ENCODE measurements at places on chromosomes 4 and X.
A peak's percentile ranks its signal among the peaks of the same experiment; 100 is the strongest.

GRCh38 chr4:186829740-186830449 lies 106.2 kb upstream of the FAT1 start:
- no peak for DNase-seq

GRCh38 chr4:26106776-26107175 lies 192.8 kb downstream of the SMIM20 start:
- no peak for DNase-seq

GRCh38 chr4:78363031-78363570 lies 188.5 kb upstream of the ANXA3 start:
- no peak for DNase-seq

GRCh38 chr4:26441102-26441501 lies 49.2 kb downstream of the CCKAR start:
- DNase-seq, result no peak

- DNase-seq, result no peak
These were observed 31.9 kb downstream of the SETD7 start for GRCh38 chr4:139524062-139524631.

GRCh38 chrX:22810876-22811275 lies 188.9 kb upstream of the DDX53 start:
- no peak for DNase-seq

- DNase-seq, result no peak
These were observed 38.1 kb upstream of the PDE5A start for GRCh38 chr4:119666653-119667091.

- DNase-seq, result no peak
These were observed 418.2 kb downstream of the STIM2 start for GRCh38 chr4:27278615-27279375.

DNA sequence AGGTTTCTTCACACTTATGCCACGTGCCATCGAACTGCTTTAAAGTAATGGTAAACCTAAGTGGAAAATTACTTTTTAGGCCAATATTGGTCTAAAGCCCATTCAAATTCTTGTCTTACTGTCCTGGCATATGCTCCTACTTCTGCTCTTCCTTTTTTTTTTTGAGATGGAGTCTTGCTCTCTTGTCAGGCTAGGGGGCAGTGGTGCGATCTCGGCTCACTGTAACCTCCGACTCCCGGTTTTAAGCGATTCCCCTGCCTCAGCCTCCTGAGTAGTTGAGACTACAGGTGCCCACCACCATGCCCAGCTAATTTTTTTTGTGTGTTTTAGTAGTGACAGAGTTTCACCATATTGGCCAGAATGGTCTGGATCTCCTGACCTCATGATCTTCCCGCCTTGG lies 129.0 kb upstream of the TECRL start:
- no peak for DNase-seq

DNA sequence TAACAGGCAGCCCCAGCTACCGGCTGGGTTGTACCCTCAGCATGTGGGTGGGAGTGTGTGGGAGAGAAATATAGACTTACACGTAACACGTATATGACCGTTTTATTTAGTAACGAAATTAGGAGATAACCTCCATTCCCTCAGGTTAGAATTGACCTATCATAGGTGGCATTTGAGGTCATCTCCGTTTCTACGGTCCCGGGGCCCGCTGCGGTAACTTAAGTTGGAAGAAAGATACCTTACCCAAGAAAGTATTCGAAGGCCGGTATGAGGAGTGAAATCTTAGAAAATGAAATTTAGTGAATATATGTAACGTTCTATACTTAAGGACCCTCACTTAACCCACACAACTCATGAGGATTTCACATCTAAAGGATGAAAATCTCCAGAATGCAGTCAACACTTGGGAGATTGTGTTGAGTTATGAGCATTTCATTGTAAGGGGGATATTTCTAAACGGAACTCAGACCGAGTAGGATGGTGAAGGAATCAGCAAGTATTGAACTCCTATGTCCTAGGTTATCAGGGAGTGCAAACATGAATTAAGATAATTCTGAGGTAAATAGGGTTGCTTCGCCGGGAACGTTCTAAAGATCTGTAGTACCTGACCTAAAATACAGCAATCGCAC lies 891 bp downstream of the CISD2 start:
- DNase-seq, result no peak

DNA sequence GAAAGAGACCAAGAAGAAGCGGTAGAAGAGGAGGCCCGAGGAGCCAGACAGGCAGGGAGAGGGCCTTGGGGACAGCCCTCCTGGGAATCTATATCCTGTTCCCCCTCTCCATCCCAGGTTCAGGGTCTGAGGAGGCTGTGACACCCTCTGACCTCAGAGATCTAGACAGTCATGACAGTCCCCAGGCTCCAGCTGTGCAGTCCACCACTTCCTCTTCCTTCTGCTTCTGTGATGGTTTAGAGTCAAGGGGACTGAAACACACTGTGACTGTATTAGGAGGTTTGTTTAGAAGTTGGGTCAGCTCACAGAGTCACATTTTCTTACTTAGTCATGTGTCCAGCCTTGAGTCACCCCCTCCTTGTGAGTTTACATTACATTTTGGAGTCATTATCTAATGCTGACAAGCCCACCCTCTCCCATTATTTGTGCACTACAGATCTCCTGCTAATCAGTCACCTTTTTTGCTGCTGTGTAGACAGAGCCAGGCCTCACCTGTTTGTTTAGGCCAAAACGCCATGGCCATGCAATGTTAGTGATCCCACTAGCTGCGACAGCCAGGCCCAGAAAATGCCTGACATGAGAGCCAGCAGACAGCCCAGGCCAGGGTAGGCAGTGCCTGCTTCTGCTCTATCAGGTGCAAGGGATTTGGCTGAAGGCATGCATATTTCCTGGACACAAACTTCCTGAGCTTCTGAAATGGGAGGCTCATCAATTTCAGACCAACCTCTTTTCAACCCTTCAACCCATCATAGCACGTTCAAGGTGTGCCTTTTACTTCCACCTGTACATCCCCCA lies 26.0 kb downstream of the MANBA start:
- DNase-seq, result no peak

- no peak for DNase-seq
These were observed 33.4 kb downstream of the ARHGEF6 start for GRCh38 chrX:136747003-136747986.

DNA sequence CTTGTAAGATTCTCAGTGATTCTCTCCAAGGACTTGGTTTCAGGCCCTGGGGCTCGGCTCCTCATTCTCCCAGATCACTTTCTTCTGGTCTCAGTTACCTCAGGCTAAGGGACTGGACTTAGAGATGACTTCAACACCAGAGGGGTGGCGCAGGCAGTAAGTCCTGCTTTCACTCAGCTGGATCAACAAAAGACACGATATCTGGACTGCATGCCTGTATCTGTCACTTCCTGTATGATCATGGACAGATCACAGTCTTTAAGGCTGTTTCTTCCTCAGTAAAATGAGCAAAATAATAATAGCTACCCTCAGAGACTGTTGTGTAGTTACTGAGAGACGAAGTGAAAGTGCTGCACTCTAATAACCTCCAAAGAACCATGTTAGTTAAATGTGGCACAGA lies 19.5 kb upstream of the CXCR3 start:
- no peak for DNase-seq

DNA sequence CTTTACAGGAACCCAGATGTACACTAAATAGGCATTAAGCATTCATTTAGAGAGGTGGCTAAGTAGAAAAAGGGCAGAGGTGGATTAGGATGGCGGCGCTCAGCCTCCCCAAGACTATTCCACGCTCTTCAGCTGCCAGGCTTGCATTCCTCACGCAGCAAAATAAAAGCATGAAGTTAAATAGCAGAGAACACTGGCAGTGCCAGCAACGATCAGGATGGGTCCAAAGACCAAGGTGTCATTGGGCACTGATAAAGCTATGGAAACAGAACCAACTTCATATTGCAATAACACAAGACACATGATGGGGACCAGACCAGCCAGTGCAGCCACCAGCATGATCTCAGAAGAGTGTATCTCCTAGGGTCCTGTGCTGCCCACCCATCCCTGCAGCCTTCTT lies 42.0 kb downstream of the TMEM156 start:
- DNase-seq, result no peak

- no peak for DNase-seq
These were observed 67.7 kb downstream of the RWDD4 start for GRCh38 chr4:183591301-183591700.

- DNase-seq, result no peak
These were observed 18.5 kb downstream of the AMELX start for GRCh38 chrX:11311706-11312105.

DNA sequence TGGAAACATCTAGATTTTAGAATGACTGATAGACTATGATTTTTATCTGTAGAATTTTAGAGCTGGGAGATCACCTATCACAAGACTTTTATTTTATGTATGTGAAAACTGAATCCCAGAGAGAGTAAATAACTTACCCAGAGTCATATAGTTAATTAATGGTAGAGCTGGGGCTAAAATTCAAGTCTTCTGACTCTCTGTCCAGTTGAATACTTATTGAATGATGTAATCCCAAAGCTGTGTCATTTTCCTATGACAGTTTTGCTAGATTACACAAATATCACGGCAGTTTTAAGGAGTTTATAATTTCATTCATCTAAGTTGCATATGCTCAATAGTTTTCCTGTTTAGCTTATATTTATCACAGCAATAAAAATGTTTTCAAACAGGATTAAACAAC lies 6.7 kb downstream of the NRK start:
- no peak for DNase-seq

GRCh38 chr4:2939383-2940243 lies 23.6 kb downstream of the NOP14 start:
- peak; percentile 77 for DNase-seq

DNA sequence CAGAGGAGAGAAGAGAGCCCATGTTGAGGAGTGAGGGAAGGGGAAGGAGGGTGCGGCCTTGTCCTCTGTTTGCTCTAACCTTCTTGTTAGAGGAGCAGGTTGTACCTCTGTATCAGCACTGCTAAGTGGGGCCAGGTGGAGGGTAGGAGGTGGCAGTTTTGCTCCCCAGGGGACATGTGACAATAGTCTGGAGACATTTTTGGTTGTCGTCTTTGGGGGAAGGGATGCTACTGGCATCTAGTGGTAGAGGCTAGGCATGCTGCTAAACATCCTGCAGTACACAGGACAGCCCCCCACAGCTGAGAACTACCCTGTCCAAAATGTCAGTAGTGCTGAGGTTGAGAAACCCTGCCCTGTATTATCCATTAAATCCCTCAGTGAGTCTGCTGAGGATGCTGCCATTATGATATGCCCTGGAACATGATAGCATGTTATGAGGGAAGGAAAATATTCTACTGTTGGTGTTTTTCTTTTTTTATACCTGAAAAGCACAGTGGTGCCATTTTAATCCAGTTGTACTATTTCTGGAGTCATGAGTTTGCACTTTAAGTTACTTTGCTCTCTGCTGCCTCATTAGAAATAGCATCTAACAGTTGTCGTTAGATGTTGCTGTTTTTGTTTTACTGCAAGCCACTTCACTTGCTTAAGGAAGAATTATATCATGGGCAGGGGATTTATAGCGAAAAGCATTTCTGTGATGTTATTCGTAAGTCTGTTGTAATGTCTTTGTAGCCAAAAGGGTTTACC lies 90.6 kb downstream of the LRP2BP start:
- no peak for DNase-seq

GRCh38 chrX:9927698-9928482 lies 39.3 kb upstream of the CLDN34 start:
- no peak for DNase-seq

- DNase-seq, result no peak
These were observed 157.1 kb upstream of the FTHL17 start for GRCh38 chrX:31228909-31229308.

GRCh38 chr4:94516067-94516466 lies 64.3 kb downstream of the PDLIM5 start:
- DNase-seq, result no peak

- DNase-seq, result no peak
These were observed 2.4 kb upstream of the TADA2B start for GRCh38 chr4:7040765-7041164.

GRCh38 chrX:4110964-4111363 lies 397.5 kb upstream of the PRKX start:
- no peak for DNase-seq

GRCh38 chr4:171676555-171677215 lies 136.5 kb upstream of the GALNTL6 start:
- no peak for DNase-seq

DNA sequence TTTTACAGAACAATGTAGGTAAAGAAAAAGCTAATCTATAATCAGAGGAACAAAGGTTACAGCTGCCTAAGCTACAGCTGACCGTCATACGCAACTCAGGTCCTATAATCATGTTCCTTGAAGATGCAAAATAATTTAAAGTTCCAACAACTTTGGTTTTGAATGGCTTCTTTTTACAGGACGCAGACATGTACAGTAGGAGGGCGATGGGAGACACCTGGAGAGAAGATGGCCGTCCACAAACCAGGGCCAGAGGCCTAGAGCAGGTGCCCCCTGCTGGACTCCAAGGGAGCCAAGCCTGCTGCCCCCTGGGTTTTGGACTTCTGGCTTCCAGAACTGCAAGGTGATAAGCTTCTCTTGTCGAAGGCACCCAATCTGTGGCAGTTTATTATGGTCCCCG lies 10.6 kb downstream of the HGFAC start:
- no peak for DNase-seq

DNA sequence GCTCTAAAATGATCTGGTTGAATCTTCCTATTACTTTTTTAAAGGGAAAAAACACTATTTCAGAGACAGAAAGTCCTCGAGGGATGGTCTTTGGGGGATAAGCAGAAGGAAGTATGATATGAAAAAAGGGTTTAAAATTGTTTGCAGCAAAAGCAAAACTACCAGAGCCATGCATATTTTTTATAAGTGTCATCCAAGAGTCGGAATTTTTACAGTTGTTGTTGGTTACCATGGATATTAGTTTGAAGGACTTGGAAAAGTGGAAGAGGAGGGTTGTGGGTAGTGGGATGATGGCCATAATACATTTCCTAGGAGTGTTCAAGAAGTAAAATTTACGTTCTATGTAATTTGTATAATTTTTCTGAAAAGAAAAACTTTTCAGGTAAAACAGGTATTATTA lies 134.4 kb downstream of the PCDH7 start:
- DNase-seq, result no peak

DNA sequence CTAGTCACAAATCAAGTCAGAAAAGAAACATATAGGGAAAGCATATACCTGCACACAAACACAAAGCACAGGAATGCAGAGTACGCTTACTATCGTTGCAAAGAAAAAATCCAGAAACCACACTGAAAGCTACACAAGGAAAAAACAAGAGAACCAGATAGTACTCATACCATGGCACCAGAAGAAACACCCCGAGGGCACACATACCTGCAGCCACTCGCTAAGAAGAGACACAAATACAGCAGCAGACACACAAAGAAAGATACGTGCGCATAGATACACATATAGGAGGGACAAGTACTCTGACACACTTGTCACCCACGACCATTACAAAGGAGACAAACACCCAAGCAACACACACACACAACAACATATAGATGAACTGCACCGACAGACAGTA lies 1.4 kb upstream of the SLC38A5 start:
- DNase-seq, result no peak

DNA sequence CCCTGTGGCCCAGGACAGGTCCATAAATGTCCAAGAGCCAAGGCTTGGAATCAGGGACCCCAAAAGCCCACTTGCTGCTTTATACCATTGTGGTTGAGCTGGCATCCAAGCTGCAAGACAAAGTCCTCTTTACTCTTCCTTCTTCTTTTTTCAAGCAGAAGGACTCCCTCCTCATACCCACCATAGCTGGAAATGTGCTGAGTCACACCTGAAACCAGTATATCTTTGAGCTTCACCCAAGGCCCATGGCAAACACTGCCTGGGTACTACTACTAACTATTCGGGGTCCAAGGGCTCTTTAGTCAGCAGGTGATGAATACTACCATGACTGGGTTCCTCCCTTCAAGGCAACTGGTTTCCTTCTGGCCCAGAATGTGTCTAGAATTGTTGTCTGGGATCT lies 37.3 kb upstream of the NMU start:
- DNase-seq, result no peak

Measured in suprapubic skin (tissue), 4 donors.